Amniotic epithelial cell (primary cell): ENCODE measurements at places on chromosomes 6 and 20.

DNA sequence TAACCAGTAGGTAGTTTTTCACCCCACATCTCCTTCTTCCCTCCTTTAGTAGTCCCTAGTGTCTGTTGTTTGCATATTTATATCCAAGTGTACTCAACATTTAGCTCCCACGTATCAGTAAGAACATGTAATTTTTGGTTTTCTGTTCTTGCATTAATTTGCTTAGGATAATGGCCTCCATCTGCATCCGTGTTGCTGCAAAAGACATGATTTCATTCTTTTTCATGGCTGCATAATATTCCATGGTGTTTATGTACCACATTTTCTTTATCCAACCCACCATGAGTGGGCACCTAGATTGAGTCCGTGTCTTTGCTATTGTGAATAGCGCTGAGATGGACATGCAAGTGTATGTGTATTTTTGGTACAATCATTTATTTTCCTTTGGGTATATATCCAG, 306.8 kb downstream of the NKAIN2 start:
- DNase-seq = no peak

- no peak for DNase-seq
Observed at GRCh38 chr20:13121840-13122515, 99.1 kb upstream of the ISM1 start.

GRCh38 chr6:43432009-43432945, 4.9 kb downstream of the ABCC10 start:
- no peak for DNase-seq

DNA sequence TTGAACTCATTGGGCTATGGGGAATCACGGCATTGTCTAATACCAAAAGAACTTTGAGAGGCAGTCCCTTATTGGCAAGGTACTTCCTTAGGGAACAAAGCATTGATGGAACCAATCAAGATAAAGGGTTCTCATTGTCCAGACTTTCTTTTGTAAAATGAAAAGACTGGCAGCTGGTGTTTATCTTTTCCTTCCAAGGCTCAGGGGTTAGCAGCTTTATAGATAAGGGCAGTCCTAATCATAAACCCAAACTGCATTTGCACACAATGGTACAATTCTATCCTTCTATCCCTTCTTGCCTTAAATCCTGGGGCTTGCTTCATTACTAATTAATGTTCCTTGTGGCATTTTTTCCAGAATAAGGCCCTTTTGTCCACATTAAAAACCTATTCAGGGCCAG, 28.6 kb downstream of the CDK19 start:
- no peak for DNase-seq

DNA sequence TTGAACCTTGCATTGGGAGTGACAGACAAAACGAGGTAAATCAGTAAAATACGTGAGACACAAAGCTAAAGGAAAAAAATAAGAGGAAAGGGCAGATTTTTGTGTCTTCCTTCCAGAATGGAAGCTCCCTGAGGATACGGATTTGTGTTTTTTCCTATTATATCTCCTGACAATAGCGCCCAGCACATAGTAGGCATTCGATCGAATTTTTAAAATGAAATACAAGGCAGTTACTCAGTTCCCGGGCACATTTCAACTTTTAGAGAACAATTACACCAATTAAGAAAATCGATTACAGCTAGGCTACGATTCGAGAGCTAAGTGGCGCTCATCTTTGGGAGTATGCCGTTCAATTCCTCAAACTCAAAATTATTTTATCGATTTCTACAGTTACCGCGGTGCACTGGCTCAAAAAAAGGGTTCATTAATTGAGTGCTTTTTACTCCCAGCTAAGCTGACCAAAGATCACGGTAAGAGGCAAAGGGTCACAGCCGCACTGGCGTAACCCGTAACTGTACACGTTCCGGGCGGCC, 443 bp downstream of the RMND1 start:
- DNase-seq = no peak
